Activated CD4-positive, CD25-positive, alpha-beta regulatory T cell treated with anti-CD3 and anti-CD28 coated beads, Interleukin-2, amount 50 U/mL, for 24 hours (primary cell): ENCODE measurements at places on chromosomes 13 and 19.

- no peak for ATAC-seq
Measured at GRCh38 chr19:3620817-3621547, 5.6 kb downstream of the CACTIN start.

- no peak for ATAC-seq
Measured at GRCh38 chr13:98405107-98405571, 171.8 kb downstream of the STK24 start.

- no peak for ATAC-seq
Measured at GRCh38 chr13:98835156-98835555, 82.7 kb upstream of the SLC15A1 start.

GRCh38 chr19:7705387-7706187 lies 3.7 kb upstream of the FCER2 start:
- peak; percentile 96 for ATAC-seq

DNA sequence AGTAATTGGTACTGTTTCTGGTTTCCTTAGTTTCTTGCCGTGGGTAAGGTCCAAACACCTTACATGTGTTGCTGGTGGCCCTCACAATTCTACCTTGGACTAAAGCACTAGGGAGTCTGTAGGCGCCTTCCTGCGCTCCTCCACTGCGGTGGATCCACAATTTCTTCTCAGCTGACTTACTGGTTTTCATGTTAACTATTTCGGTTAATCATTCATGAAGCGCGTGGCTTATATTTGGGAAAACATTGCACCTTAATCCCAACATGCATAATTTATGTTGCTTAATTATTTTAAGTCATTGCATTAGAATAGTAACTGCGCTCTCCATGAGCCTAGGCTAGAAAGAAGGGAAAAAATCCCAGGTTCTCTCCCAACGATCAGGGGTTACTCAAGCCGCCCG lies 37.7 kb downstream of the ARHGEF7 start:
- no peak for ATAC-seq

DNA sequence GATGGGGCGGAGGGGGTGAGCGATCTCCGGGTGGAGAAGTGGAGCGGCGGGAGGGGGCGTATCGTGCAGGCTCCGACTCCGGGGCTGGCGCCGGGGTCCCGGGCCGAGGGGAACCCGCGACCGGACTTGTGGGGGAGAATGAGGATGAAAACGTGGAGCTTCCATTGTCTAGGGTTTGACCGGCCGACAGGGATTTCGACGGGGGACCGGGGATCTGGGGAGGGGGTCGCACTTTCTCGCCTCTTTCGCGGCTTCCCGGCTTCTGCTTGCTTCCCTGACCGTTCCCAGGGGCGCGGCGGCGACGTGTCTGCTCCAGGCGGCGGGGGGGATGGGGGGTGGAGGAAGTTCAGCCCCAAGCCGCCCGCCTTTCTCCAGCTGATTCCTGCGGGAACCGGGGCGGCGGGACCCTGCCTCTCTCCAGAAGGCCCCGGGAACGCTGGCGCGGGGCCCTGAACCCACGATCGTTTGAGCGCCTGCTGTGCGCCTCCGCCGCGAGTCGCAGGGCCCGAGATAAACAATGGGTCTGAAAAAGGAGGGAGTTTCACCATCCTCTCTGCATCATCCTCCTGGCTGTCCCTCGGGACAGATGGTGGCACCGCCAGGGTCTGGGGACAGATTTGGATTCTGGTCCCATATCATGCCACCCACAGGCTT lies 790 bp downstream of the TPM4 start:
- ATAC-seq: no peak

GRCh38 chr19:3608079-3608641 lies 1.5 kb upstream of the TBXA2R start:
- ATAC-seq: no peak

GRCh38 chr19:6707658-6708018 lies 12.8 kb downstream of the C3 start:
- ATAC-seq: no peak
